ENCODE measurements at places on chromosomes 7 and 10. TPM values are rescaled to one million over a fixed set of nuclear protein-coding genes. Genes with fewer than 3 reads are reported as not detected.

SLC18A3 gene
- total RNA-seq, result 0.32 TPM

LRIT1 gene
- not detected for total RNA-seq

INSIG1 gene
- total RNA-seq, result 197 TPM

MYOF gene
- total RNA-seq, result 33.2 TPM

GTPBP10 gene
- 32.0 TPM for total RNA-seq

GRCh38 chr10:61840403-61840802, 61.1 kb upstream of the ARID5B start:
- H3K27me3 ChIP-seq, result no peaks in the 10 kb centered on the region
- H3K36me3 ChIP-seq, result no peaks in the 10 kb centered on the region
- peaks cover 17% of the 10 kb centered on the region for H3K4me1 ChIP-seq
- no peak overlapping the region for H3K4me3 ChIP-seq

- DNase-seq, result no peak
- no peaks in the 10 kb centered on the region for H3K4me1 ChIP-seq
- H3K4me3 ChIP-seq, result no peak overlapping the region
- peaks cover 2% of the 10 kb centered on the region for H3K27me3 ChIP-seq
- H3K27ac ChIP-seq, result no peak overlapping the region
Observed at GRCh38 chr7:78178319-78178718, 379.7 kb downstream of the PHTF2 start.

- no peak overlapping the region for H3K27ac ChIP-seq
- no peaks in the 10 kb centered on the region for H3K36me3 ChIP-seq
- DNase-seq, result peak; percentile 28
- peaks cover 7% of the 10 kb centered on the region for H3K4me1 ChIP-seq
- peak overlapping the region; percentile 74 for H3K4me3 ChIP-seq
- H3K27me3 ChIP-seq, result no peaks in the 10 kb centered on the region
Observed at GRCh38 chr10:43202657-43203447, 64.0 kb downstream of the RASGEF1A start.

DNA sequence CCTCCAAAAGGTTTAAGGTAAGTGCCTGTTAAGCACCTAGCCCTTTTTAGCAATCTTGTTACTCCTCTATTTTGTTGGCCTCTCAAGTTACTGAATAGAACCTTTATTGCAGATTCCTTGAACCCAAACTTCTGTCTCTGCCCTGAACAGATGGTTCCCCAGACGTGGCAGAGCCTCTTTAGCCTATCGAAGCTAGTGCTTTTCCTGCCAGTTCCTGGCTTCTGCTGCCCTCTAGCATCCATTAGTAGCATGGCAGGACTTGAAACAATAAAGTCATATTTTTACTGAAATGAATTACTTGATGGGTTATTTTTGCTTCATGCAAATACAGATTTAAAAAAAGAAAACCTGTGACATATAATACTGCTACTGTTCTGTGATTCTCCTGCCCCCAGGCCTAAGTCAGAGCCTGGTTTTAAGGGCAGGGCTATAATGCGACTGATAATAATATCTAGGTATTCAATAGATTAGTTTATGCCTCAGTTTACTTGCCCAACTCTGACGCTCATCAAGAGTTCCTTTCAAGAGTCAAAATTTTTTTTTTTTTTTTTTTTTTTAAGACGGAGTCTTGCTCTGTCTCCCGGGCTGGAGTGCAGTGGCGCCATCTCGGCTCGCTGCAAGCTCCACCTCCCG, 84.3 kb upstream of the PHF14 start:
- no peaks in the 10 kb centered on the region for H3K27me3 ChIP-seq
- peaks cover 10% of the 10 kb centered on the region for H3K4me1 ChIP-seq
- no peak overlapping the region for H3K27ac ChIP-seq
- DNase-seq, result peak; percentile 10
- H3K36me3 ChIP-seq, result no peaks in the 10 kb centered on the region

DNA sequence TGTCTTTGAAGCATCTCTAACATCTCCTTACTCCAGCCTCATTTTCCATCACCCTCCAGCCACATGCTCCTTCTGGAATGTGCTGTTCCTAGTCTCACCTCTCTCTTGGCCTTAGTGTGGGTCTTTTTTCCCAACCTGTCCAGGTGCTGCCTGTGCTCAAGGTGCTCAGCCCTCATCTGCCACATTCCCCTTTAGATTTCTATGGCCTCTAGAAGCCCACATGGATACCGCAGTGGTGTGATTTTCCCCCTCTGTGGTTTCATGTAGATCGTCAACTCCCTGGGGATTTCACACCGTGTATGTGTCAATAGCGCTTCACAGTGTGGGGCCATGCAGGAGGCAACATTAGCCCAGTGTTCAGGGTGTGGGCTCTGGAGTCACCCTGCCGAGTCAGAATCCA, 32.5 kb downstream of the BMPER start:
- H3K4me3 ChIP-seq, result no peak overlapping the region
- H3K4me1 ChIP-seq, result no peaks in the 10 kb centered on the region
- no peaks in the 10 kb centered on the region for H3K36me3 ChIP-seq
- H3K27ac ChIP-seq, result no peak overlapping the region

DNA sequence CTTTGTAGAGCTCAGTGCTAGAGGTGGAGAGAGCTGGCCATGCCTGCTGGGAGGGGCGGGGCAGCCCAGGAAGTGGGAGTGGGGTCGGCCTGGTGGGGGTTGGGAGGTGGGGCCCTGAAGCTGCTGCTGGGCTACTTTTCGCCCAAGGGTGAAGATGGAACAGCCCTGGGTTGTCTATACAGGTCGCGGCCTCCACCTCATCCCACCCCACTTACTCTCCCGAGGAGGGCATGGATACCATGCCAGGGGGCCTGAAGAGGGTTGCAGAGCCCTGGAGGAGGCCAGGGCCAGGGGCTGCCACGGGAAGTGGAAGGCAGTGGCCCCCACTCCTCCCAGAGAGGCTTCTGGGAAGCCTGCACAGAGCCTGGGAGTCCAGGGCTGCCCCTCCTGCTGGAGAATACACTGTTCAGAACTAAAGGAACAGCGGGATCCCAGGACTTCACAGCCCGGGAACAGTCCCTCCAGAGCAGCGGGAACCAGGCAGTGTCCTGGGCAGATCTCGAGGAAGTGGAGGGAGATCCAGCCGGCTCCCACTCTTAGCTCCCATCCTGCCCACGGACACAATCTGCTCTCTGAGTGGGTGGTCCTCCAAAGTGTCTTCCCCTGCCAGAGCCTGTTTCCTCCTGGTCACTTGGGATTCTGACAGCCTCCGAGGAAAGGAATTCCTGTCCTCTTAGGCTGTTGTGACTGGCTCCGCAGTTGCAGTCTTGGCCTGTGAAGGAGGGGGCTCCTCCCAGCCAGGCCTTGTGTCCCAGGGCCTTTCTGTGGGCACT, 23.5 kb downstream of the MAT1A start:
- H3K36me3 ChIP-seq, result no peaks in the 10 kb centered on the region
- DNase-seq, result no peak
- H3K27ac ChIP-seq, result no peak overlapping the region
- H3K4me3 ChIP-seq, result no peak overlapping the region

GRCh38 chr10:48632166-48632565, 27.3 kb upstream of the ARHGAP22 start:
- H3K4me1 ChIP-seq, result peaks cover 17% of the 10 kb centered on the region
- no peak for DNase-seq
- no peaks in the 10 kb centered on the region for H3K36me3 ChIP-seq
- H3K4me3 ChIP-seq, result no peak overlapping the region
- peaks cover 23% of the 10 kb centered on the region for H3K27me3 ChIP-seq
